Non-pigmented ciliary epithelial cell (primary cell): ENCODE measurements at places on chromosomes 1 and 21.
A peak's percentile ranks its signal among the peaks of the same experiment; 100 is the strongest.

GRCh38 chr1:216937491-216937890, 214.3 kb upstream of the ESRRG start:
- DNase-seq: no peak

DNA sequence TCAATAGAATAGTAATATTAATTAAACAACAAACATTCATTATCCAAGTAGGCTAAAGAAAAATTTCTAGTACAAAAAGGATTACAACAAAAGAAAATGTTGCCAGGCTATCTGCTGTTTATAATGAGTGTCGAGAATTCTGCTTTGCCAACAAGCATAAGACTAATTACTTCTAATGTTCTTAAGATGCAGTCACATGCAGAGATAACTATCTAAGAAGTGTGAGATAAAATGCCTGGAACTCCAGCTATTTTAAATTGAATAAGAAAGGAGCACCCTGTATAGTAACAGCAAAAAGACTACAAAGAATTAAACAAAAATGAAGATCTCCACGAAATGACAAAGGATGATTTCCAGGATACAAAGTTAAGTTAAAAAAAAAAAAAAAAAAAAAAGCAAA, 59.9 kb downstream of the APP start:
- no peak for DNase-seq

- DNase-seq: no peak
These were observed 35.5 kb downstream of the MAN1C1 start for GRCh38 chr1:25651824-25652741.

- no peak for DNase-seq
These were observed 329.1 kb downstream of the LRRIQ3 start for GRCh38 chr1:73868810-73869336.

GRCh38 chr1:196651637-196652215, at the start of gene CFH:
TSS of gene CFH (plus strand) at chr1:196652043. CDS start at chr1:196652118, 75 bp downstream.
- peak; percentile 87 for DNase-seq

GRCh38 chr1:156217871-156218270, 5.1 kb downstream of the PMF1 start:
- no peak for DNase-seq

DNA sequence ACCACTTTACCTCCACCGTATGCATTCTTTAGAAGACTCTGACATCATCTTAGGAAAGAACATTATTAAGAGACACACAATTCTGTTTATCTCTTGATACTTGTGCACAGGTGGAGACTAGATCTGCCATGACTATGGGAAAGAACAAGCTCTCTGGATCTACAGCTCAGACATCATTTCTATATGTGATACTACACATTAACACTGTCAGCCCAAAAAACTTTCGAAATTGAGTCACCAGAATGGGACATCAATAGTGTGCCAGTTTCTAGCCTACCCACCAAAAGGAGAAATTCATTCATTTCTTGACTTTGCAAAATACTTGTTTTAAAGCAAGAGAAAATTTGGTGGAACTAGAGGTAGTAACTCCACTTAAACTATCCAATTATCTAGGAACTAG, 6.0 kb upstream of the EVI5 start:
- no peak for DNase-seq

- no peak for DNase-seq
These were observed 262.5 kb downstream of the GRIK3 start for GRCh38 chr1:36771660-36772284.

GRCh38 chr1:234891427-234891826, 237.2 kb downstream of the TOMM20 start:
- DNase-seq: no peak
